ENCODE measurements at places on chromosomes 3 and 15.

- peak; percentile 31 for DNase-seq
Observed at GRCh38 chr3:188151438-188151837, 2.5 kb upstream of the LPP start.

DNA sequence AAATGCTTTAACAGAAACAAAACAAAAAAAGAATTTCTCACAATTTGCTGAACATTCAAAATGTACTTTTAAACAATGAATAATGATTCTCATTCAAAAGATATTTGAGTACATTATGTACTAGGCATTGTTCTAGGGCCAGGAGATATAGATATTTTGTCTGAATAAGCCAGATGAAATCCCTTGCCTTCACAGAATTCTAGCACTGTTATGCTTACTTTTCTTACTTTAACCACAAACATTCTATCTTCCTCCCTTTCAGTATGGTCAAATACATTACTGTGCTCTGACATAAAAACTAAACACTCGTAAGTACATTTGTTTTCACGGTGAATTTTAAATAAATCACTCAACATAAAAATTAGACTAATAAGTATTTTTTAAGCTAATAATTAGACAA, 116.7 kb downstream of the ADAM10 start:
- peak; percentile 42 for DNase-seq

DNA sequence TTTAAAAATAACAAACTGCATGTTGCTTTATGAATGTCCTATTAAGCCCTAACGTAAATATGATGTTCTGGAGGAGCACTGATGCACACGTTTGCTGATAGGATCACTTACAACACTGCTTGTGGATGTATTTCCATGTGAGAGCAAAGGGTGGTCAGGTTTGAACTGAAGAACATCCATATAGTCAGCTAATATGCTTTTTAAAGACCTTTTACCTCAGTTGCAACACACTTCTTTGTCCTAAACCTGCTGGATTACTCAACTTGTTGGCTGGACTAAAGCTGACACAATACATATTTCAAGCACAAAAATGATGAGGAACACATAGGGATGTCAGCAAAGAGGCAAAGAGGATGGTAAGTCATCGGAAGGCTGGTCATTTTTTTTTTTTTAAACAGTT, 186.6 kb downstream of the TIGIT start:
- peak; percentile 83 for DNase-seq

DNA sequence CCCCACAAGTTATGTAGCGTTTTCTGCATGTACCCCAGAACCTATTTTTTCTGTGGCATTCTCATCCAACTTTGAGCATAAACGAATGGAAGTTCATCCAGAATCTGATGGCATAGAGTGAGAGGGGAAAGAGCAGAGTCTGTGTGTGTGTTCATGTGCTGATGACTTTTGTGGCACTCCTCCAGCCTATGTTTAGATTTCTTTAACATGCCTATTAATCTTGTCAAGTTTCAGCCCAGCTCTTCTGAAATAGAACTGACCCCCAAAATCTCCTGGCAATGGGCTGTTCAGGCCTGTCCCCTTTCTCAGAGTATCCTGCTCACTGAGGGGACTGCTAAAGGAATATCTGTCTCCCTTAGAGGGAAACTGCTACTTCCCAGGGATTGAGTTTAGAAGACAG, 56.4 kb upstream of the NEO1 start:
- no peak for DNase-seq

DNA sequence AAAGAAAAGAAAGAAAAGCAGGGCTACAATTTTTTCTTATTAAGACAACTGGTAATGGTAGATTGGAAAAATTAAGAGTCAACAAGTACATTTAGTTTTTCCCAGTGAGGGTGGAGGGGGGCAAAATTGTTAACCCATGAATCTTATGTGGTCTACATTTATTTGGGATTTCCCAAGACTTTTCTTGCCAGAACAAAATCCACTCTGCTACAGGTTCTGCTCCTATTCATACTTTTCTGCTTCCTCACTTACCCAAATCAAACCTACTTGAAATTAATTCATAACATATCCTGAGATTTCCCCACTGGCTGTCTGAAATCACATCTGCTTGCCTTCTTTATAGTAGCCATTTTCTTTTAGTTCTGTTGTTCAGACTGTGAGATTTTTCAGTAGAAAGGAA, 41.1 kb downstream of the VGLL3 start:
- peak; percentile 49 for DNase-seq

GRCh38 chr3:12896063-12896985, 55.0 kb upstream of the RPL32 start:
- no peak for DNase-seq

- DNase-seq = no peak
Observed at GRCh38 chr3:152243301-152243711, 25.4 kb upstream of the MBNL1 start.

DNA sequence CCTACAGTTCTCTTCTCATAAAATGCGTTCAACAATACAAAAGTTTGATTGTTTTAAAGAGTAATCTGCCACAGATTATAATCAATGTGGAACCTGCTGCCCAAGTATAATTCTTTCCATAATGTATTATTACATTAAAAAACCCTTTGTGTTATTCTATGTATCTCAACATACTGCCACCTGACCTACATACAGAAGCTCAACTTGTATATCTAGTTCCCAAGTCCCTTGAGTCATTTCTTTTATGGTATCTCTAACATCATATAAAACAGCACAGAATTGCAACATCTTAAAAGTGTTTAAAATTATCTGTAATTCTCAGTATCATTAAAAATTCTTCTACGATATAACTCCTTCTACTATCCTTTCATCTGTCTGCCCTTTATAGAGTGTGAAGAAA, 70.3 kb downstream of the TBL1XR1 start:
- no peak for DNase-seq

- DNase-seq = no peak
Observed at GRCh38 chr15:50712018-50712417, 25.4 kb upstream of the TRPM7 start.

GRCh38 chr3:98730338-98730737, 32.8 kb upstream of the ST3GAL6 start:
- DNase-seq = no peak

DNA sequence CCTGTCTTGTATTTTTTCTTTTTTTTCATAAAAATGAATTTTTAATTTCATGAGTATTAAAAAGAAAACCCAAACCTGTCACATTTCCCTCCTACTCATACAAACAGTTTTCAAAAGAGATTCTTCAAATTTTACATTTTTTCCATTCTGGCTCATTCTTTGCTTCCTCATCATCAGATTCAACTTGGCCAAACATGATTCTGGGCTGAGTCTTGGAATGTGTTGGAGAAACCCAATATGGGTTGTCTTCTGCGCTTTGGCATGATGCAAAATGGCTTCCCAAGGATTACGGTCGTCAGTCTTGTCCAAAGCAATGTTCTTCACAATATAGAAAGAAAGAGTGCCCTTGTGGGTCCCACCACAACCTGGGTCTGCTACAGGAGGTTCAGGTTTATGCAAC, 12.4 kb upstream of the TM4SF4 start:
- DNase-seq = no peak

- no peak for DNase-seq
Observed at GRCh38 chr15:70190965-70191364, 93.2 kb upstream of the TLE3 start.

DNA sequence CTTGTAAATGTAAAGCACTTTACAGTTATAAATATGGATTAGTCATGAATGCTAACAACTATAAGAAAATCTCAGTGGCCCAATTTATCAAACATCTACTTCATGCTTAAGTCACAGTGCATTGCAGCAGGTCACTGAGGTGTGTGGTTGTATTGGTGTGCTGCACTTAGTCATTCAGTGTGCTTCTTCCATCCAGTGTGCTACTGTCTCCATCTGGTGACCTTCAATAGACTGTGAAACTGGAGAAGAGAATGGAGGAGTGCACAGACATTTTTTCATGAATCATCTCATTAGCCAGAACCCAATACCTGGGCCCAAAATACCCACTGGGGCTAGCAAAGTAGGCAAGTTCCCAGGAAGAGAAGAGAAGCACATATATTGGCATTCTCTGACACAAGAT, 199.6 kb downstream of the SHOX2 start:
- peak; percentile 12 for DNase-seq

Measured in cardiac fibroblast (primary cell).